ENCODE measurements at places on chromosomes 5 and 9. TPM values are rescaled to one million over a fixed set of nuclear protein-coding genes. Genes with fewer than 3 reads are reported as not detected.

The EGFLAM gene
- total RNA-seq, result 7.7 TPM

The MFAP3 gene
- total RNA-seq, result 26.7 TPM

The APBA1 gene
- total RNA-seq, result 1.7 TPM

The HSPB3 gene
- total RNA-seq, result 492 TPM

DNA sequence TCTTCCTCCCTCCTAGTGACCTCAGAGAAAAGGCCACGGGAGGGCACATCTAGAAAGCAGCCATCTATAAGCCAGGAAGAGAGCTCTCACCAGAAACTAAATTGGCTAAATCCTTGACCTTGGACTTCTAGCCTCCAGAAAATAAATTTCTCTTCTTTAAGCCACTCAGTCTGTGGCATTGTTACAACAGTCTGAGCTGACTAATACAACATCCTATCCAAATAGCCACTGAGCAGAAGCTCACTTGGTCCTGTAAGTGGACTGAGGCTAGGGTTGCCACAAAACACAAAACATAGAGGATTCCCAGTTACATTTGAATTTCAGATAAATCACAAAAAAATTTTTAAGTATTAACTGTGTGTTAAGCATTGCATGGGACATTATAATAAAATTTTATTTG is 383.4 kb downstream of the MLLT3 start:
- no peak for DNase-seq

GRCh38 chr9:92509050-92509449 is 26.7 kb downstream of the ECM2 start:
- no peak for DNase-seq

GRCh38 chr5:96843140-96843539 is 33.2 kb upstream of the ERAP2 start:
- no peak for DNase-seq

- DNase-seq, result no peak
Measured at GRCh38 chr9:110255034-110255462, 1.3 kb downstream of the TXN start.

- peak; percentile 77 for DNase-seq
Measured at GRCh38 chr9:35673132-35674024, at the start of gene CA9. Gene CA9, plus strand, starts transcription at chr9:35673928. Its CDS starts 32 bp downstream, at chr9:35673960.

GRCh38 chr9:35728041-35728971 is 3.7 kb downstream of the TLN1 start:
- DNase-seq, result peak; percentile 82

DNA sequence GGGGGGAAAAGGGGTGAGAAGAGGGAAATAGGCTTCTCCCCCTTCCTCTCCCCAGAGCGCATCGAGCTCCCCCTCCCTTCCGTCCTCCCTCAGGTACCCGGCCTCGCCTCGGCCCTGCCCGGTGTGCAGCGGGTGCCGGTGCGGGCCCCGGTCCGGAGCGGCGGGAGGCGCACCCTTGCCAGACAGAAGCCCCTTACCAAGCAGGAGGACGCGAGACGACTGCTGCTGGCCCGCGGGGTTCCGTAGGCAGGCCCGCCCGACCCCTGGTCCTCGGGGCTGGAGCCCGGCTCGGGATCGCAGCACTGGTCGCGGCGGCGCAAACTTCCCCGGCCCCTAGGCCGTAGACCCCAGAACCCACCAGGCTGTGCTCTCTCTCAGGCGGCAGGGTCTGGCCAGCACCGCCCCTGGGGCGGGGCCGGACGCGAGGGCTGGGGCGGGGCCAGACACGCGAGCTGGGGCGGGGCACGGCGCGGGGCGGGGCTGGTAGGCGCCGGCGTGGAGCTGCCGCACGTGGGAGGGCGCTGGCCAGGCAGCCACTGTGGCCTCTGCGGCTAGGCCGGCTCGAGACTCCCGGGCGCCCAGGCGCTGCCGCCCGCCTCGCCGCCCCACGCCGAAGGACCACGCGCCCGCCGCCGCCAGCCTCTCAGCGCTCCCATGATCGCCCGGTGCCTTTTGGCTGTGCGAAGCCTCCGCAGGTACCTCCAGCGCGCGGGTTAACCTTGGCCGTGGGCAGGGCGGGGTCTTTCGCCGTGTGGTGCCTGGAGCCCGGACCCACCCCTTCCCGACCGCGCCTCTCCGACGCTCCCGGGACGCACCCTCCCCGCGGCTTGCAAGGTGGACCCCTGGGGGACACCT is at the start of the genes NLN and SGTB:
NLN (plus strand) TSS at position 486 of the 855 bp plus-strand sequence; CDS start at position 655, 169 bp downstream.
SGTB (minus strand) TSS at position 390 of the 855 bp plus-strand sequence. CDS start 1,302 bp downstream, outside the sequence.
- DNase-seq, result peak; percentile 94

DNA sequence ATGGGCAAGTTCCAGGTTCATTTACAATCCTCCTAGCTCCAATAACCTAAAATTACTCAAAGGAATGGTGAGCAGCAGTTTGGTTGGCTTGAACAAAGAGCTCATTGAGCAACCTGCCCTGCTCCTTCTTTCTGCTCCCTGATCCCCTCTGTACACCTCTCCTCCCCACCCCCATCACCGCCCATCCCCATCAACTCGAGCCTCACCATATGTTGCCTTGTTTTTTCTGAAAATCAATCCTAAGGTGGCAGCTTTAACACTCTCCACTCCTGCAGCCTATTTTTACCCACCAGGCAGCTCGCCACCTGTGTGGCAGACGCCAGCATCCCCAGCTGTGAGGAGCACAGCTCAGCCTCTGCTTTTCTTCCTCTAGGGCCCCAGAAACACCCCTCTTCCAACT is 533.4 kb upstream of the BRINP1 start:
- no peak for DNase-seq

GRCh38 chr5:106940301-106940846 is 730.4 kb downstream of the EFNA5 start:
- DNase-seq, result no peak

GRCh38 chr5:32174011-32174870 is at the start of gene GOLPH3:
Gene GOLPH3, minus strand, starts transcription at chr5:32174319. Its CDS starts 285 bp downstream, at chr5:32174034.
- peak; percentile 98 for DNase-seq

- no peak for DNase-seq
Measured at GRCh38 chr9:135906291-135907005, 898 bp downstream of the CAMSAP1 start.

All from left ventricle myocardium superior (tissue), 1 donor.